ENCODE measurements at places on chromosomes 2 and 18.

DNA sequence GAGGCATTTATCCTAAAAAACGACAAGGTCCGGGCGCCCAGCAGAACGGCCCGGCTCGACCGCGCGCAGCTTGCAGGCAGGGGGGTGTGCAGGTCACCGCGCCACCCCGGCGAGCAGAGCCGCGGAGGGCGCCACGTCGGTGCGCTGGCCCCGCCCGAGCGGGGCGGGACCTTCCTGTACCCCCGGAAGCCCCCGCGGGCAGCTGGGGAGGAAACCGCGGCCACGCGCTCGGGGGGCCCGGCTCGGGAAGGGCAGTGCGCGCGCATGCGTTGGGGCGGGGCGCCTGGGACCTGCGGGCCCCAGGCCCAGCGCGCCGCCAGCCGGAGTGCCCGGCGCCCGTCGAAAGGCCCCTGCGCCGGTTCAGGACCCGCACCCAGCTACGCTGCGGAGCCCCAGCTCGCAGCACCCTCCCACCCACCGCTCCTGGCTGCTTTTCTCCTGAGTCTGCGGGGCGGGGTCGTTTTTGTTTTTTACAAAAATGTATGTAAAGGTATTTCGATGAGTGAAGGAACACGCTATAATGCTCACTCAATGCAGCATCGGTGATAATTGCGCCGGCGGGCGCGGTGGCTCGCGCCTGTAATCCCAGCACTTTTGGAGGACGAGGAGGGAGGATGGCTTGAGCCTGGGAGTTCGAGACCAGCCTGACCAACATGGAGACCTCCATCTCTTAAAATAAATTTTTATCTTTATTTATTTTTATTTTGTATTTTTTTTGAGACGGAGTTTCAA, 47.7 kb upstream of the POMC start:
- DNase-seq: no peak

- peak; percentile 41 for DNase-seq
These were observed 713 bp downstream of the ATOH8 start for GRCh38 chr2:85754313-85755095.

DNA sequence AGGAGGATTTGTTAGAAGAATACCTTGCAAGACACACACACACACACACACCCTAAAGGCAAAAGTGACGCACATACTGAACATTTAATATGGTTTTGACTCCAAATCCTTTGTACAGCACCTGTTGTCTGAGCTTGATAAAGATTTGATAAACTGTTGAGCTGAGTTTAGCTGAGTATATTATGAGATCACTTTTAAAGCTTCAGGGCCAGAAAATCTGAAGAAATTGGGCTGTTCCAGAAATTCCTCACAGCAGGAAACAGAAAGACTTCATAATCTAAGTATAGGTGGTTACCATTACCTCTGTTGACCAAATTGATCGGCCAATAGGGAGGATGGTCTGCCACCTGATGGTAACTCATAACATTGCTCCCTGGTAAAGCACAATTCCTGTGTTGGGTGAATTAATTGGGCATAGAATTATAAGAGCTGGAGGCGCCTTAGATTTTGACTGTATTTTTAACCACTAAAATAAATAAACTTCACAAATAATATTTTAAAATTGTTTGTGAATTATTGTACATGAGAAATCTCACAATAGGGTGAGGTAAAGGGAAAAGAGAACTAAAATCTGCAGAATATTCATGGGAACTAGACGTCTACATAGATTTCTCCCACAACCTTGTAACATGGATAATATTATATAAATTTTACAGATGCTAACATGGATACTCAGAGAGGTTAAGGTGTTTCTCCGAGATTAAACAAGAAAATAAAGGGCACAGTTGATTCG, 21.8 kb upstream of the RPIA start:
- peak; percentile 48 for DNase-seq

- DNase-seq: no peak
These were observed 73.9 kb downstream of the LRRFIP1 start for GRCh38 chr2:237701033-237701858.

- peak; percentile 73 for DNase-seq
These were observed 12.7 kb downstream of the TMEM177 start for GRCh38 chr2:119691651-119692245.

DNA sequence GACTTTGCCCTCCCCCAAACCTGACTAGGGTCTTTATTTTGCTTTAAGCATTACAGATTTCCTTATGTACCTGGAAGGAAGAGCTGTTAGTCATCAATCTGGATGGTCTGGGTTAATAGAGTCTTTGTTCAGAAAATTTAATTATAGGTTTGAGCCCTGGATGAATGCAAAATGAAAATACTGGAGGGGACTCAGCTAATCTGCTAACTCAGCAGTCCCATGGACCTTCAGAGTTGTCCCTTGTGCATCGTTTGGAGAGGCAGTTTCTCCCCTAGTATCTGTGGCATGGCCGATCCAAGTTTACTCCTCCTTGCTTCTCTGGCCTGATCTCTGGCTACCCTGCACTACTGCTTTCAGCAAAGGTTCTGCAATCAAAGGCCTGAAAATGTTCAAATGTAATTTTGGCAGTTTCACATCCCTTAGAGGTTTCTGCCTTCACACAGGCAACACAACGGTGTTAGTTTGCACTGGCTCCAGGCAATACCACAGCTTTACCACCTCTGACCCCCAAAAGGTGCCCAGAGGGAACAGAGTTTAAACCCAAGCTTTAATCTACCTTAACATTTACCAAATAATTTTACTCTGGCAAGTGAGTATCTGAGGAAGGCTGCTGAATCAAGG, 134.3 kb downstream of the THADA start:
- no peak for DNase-seq

DNA sequence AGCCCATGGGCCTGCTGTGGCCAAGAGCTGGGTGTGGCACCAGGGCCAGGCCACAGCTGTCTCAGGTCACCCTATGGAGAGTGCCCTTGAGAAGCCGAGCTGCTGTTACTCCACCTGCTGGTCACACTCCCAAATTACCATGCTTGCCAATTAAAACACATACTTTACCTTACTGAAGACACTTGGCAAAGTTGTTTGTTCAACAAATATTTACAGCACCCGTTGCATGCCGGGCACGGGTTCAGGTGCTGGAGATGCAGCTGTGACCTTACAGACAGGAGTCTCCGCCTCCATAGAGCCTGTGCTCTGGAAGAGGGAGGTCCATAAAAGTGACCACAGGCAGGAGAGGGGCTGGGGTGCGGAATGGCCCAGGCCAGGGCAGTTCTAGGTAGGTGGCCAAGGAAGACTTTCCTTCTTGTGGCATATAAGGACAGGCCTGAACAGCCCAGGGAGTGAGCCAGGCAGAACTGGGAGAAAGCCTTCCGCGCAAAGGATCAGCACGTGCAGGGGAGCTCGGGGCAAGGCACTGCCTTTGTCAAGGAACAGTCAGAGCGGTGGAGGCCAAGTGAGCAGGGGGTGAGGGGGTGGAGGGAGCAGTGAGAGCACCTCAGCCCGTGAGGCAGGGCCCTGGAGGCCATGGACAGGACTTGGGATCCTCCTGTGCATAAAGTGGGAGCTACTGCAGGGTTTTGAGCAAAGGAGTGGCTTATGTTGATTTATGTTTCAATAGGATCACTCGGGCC, 23.6 kb upstream of the RBM44 start:
- no peak for DNase-seq

DNA sequence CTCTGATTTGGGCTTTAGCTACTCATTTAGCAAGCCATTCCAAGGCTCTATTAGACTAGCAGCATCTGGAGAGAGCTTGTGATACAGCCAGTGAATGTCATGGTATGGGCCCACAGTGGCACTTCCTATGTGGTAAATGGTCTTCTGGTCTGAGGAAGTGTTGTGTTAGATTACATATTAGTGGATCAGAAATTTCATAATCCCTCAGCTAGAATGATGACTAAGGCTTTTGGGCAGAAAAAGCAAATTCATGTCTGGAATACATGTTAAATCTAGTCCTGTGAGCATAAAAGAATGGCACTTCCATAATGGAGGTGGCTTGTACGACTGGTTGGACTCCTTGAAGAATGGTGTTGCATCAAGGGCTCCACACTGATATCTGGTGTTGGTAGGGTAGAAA, 436.8 kb upstream of the CWC22 start:
- no peak for DNase-seq

- DNase-seq: no peak
These were observed 45.6 kb upstream of the NEDD4L start for GRCh38 chr18:57998461-57998860.

- DNase-seq: no peak
These were observed 66.7 kb downstream of the MYT1L start for GRCh38 chr2:2264416-2264815.

DNA sequence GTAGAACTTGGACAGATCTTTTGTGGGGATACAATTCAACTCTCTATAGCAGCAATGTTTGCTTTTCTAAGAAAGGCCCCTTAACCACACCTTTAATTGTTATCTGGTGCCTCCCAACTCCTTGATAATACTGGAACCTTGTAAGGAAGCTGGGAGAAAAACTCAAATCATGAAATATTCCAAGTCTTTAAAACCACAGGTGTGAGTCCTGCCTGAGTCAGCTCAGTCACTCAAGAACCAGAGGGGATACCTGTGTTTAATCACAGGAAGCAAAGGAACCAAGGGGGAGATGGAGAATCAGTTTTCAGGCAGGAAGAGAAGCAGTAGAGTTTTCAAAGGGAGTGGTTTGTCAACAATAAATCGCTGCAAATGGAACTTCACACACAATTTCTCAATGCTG, 159.9 kb downstream of the LAMA3 start:
- DNase-seq: no peak

DNA sequence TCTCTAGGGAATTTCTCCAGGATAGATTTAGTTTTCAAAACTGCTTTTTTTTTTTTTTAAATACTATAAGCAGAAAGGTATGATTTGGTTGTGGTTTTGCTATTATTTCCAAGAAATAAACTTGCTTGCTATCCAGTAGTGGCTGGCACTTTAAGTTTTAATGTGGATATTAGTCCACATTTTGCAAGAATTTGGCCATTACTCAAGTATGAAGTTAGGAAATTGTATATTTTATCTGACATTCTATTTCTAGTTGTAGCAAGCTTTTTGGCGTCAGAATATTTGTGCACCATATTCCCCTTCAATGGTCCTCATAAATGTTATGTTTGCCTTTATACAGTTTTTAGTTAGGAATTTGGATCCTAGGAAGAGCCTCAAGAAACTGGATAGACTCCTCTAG, 226.3 kb downstream of the ZNF521 start:
- no peak for DNase-seq

- DNase-seq: no peak
These were observed 131.1 kb downstream of the DSEL start for GRCh38 chr18:67385455-67385854.

DNA sequence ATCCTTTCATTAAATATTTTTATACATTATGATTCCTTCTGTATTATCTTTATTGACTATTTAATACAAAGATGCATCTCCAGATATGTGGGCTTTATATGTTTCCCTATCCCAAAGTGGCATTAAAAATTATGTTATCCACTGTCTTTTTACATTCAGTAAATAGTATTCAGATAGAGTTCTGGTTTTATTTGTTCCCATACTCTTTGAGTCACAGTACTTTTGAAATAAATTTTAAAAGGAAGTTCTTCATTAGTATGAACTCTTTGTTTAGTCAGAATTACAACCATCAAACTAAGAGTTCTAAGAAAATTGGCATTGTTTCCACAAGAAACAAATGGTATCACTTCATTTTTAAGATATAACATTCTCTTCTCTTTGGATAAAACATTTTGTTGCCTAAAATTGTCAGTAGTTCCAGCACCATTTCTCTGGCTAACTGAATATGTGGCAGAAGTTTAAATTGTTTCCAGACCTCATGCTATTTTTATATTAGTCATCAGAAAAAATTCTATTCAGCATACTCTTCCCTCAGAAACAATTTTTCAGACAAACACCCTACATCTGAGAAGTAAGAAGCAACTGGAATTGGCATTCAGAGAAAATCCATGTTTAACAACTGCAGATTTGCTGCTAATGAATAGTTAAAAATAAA, 88.5 kb upstream of the COL5A2 start:
- no peak for DNase-seq

GRCh38 chr18:23936381-23936958, 78.1 kb upstream of the TTC39C start:
- no peak for DNase-seq

GRCh38 chr2:132911726-132912724, 242.0 kb upstream of the LYPD1 start:
- DNase-seq: peak; percentile 15

DNA sequence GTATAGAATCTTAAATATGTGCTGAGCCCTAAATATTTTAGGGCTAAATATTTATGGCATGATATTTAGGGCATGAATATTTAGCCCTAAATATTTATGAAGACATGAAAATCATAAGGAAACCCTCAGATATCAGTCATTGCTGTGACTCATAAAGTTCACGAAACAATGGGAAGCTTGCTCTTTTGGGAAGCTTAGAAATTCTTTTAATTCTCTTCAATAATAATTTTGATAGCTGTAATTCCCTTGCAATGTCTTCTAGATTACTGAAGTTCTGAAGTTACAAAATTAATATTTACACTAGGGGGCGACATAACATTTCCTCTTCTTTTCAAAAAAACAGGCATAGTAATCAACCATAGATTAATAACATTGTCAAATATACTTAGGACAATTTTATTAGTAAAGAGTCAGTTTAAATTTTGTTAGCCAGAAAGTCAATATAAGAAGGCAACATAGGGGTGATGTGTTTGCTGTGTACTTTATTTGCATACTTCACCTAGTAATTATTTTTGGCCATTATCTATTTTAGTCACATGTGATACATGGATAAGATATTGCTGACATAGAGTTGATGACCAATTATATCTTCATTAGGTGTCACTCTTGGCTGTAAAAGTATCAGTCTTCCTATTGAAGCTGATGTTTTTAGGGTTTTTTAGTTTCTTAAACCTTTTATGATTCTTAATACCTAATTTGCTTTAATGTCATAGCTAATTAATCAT, 13.2 kb downstream of the ZNF804A start:
- no peak for DNase-seq

DNA sequence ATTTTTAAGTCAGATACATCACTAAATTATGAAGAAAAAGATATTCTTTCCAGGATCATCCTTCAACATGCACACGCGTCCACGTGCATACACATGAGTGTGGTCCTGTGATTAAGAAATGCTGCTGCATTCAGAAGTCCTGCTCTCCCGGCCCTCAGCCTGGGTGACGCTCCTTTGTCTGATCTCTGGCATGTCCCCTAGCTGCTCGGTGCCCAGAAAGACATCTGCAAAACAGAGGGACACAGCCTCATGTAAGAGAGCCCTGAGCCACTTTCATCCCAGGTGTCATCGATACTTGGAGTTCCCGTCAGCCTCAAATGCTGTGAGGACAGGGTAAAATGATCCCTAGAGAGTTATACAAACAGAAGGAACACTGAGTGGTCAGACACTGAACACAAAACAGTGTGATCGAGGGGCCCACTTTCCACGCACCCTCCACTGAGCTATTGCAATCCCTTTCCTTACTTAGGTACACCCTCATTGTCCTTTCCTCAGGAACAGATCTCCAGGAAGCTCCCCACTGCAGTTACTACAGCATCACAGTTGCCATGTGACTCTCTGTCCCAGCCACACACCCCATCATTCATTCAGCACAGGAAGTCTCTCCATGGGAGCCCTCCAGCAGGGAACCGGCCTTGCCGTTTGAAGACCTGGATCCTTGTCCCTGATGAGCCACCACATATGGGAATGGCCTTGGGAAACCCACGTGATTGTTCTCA, 32.1 kb downstream of the CRACDL start:
- DNase-seq: no peak

GRCh38 chr2:223488814-223489213, 113.3 kb downstream of the SCG2 start:
- DNase-seq: peak; percentile 60

GRCh38 chr18:68299906-68300305, 415.0 kb downstream of the TMX3 start:
- DNase-seq: no peak

All from NCI-H524 (cell line).